ENCODE measurements at places on chromosomes 12 and 14. TPM values are rescaled to one million over a fixed set of nuclear protein-coding genes. Genes with fewer than 3 reads are reported as not detected.
A peak's percentile ranks its signal among the peaks of the same experiment; 100 is the strongest.

- H3K36me3 ChIP-seq: no peaks in the 10 kb centered on the region
- H3K4me3 ChIP-seq: no peak overlapping the region
- no peaks in the 10 kb centered on the region for H3K4me1 ChIP-seq
- no peak for DNase-seq
- no peak overlapping the region for H3K27ac ChIP-seq
- no peaks in the 10 kb centered on the region for H3K27me3 ChIP-seq
Measured at GRCh38 chr12:96701856-96702255, 205.2 kb upstream of the NEDD1 start.

GRCh38 chr12:51827925-51828818 is 20.3 kb downstream of the FIGNL2 start:
- H3K27ac ChIP-seq: no peak overlapping the region
- H3K4me1 ChIP-seq: no peaks in the 10 kb centered on the region
- H3K27me3 ChIP-seq: no peaks in the 10 kb centered on the region
- no peak for DNase-seq
- H3K4me3 ChIP-seq: no peak overlapping the region
- H3K36me3 ChIP-seq: no peaks in the 10 kb centered on the region

DNA sequence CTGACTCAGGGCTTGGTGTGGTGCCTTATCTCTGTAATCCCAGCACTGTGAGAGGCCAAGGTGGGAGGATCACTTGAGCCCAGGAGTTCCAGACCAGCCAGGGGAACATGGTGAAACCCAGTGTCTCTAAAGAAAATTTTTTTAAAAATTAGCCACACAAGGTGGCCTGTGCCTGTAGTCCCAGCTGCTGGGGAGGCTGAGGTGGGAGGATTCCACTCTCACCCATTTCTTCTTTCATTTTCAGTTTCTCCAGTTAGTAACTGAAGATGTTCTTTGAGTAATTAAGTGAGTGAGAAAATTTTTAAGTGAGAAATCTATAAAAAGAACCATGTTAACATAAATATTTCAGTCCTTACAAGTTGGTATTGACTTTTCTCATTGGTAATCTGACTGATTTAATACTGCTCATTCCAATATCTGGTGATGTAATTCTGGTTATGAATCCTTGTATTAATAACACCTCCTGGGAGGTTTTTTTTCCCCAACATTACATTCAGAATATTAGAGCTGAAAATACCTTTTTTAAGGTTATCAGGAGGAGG is 6.1 kb downstream of the METTL3 start:
- no peak overlapping the region for H3K4me3 ChIP-seq
- H3K27me3 ChIP-seq: no peaks in the 10 kb centered on the region
- no peaks in the 10 kb centered on the region for H3K4me1 ChIP-seq
- H3K27ac ChIP-seq: no peak overlapping the region

GRCh38 chr12:13887779-13888388 is 93.5 kb downstream of the GRIN2B start:
- no peaks in the 10 kb centered on the region for H3K36me3 ChIP-seq
- H3K27me3 ChIP-seq: no peaks in the 10 kb centered on the region
- no peaks in the 10 kb centered on the region for H3K4me1 ChIP-seq
- H3K4me3 ChIP-seq: no peak overlapping the region

Gene HOXC9
- 0.23 TPM for total RNA-seq

DNA sequence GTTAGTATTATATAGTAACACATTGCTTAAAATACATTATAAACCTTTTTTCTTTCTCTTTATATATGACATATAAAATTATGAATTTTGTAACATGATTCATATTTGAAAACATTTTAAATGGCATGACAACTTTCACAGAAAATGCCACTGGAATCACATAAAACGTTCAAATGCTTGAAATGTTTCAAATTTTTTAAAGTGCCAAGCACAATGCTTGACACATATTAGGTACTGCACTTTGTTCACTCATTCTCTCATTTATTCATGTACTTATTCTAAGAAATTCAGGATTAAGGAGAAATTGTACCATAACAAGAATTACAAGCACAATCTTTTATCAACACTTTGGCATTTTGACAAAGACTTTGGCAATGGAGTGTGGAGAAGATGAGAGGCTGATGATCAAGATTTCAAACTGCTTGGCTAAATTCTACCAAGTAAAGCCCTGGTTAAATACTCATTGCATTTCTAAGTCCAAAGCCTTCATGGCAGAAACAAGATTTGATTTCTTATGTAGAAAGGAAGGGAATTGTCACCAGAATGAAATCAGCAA is 232.2 kb downstream of the C12orf50 start:
- H3K4me1 ChIP-seq: no peaks in the 10 kb centered on the region
- no peak overlapping the region for H3K27ac ChIP-seq
- no peak overlapping the region for H3K4me3 ChIP-seq
- DNase-seq: no peak
- H3K27me3 ChIP-seq: no peaks in the 10 kb centered on the region

DNA sequence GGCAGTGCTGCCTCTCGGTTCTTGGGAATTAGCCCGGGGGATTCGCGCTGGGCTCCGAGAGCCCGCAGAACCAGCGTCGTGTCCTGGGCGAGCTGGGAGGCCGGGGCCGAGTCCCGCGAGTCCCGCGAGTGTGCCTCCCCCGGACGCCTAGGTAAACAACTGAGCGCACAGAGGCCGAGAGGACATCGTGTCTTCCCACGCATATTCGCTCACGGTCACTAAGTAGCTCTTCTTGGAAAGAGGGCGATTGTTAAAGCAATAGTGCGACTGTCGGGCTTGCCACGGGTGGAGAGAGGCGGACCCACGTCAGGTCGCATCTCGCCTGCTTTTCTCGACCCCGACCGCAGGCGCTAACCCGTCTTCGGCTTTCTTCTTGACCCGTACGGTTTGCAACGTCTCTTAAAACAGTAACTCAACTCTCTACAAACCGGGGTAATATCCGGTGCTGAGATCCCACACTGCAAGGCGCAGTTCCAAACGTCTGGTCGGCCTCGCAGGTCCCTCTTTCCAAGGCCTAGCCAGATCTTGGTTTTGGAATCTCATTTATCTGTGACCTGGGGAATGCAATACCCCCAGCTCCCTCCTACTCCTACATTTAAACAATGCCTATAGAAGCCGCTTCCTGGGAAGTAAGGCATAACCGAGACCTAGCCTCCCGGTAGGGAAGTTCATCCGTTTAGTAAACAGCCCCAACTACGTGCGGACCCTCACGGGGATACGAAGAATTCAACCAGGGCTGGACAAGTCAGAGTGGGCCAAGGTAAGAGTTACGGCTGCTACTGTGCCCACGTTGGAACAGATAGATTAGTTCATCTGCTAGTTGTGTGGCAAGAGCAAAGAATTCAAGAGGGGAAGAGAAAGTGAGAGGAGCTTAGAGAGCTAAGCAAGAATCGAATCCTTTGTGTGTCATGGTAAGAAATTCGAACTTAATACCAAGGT is 736 bp upstream of the PHLDA1 start:
- H3K27ac ChIP-seq: peak overlapping the region; percentile 92
- H3K27me3 ChIP-seq: no peaks in the 10 kb centered on the region
- H3K36me3 ChIP-seq: no peaks in the 10 kb centered on the region
- peak overlapping the region; percentile 47 for H3K4me3 ChIP-seq
- no peaks in the 10 kb centered on the region for H3K4me1 ChIP-seq

DNA sequence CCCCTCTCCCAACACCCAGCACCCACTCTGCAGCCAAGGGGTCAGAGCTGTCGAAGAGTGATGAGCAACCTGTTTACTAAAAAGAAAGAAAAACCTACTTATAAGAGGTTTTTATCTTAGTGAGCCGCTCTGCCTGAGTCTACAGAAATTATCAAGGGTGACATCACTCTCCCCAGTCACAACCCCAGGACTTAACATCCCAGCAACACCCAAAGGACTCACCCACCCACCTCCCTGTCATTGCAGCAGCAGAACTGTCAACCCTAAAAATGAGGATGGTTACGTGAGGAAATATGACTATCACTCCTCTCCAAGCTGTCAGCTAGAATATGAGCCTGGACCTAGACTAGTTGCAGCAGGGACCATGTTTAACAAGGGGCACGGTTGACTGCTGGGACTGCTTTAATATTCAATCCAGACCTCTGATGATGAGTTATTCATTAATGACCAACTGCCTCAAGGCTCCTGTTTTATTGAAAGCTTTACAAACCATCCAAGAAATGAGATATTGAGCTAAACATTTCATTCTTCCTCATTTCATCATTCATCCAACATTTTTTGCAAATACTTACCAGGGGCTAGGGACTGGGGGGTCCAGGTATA is 53.9 kb upstream of the FICD start:
- no peaks in the 10 kb centered on the region for H3K4me1 ChIP-seq
- H3K4me3 ChIP-seq: no peak overlapping the region
- no peaks in the 10 kb centered on the region for H3K36me3 ChIP-seq
- no peak for DNase-seq

Measured in prostate gland (tissue), 2 donors.